ENCODE measurements at places on chromosomes 6 and 20.

DNA sequence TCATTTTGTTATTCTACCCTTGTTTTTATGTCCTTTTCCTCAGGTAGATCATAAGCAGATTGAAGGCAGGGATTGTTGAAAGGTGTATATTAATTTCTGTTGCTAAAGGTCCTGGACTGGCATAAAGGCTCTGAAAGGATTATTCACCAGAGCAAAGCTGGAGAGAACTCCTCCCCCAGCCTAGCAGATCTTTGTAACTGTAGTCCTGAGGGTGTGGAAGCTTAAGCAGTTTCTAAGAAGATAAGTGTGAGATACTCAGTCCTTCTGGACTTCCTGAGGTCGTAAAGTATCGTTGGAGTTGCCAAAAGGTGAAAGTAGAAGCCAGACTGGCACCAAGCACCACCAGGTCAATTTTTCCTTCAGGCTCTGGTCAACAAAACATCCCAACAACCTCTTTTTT lies 24.2 kb downstream of the CGA start:
- DNase-seq: no peak

DNA sequence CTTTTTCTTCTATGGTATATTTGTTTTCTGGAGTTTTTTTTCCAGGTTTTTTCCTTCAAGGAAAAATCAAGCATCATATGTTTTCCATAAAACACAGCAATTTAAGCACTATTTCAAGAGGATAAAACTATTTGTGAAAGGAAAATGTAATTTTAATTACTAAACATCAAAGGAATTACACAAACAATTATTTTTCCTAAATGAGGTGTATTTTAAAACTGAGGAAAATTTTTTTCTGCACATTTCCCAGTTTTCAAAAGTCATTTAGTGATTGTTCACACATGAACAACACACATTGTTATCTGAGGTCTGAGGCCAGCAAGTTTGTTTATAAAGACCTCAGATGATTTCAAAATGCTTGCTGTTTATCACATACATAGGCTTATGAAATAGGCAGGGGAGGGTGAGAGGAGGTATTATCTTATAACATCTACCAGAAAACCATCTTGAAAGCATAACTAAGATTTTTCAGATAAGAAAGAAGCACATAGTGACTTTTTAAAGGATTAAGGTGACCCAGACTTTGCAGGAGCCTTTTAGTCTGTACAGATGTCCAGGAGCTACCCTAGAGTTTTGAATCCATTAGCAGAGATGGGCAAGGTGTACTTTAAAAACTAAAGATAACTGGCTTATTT lies 381.6 kb downstream of the GJA1 start:
- no peak for DNase-seq

GRCh38 chr6:81456416-81456815 lies 296.1 kb downstream of the TENT5A start:
- DNase-seq: no peak

DNA sequence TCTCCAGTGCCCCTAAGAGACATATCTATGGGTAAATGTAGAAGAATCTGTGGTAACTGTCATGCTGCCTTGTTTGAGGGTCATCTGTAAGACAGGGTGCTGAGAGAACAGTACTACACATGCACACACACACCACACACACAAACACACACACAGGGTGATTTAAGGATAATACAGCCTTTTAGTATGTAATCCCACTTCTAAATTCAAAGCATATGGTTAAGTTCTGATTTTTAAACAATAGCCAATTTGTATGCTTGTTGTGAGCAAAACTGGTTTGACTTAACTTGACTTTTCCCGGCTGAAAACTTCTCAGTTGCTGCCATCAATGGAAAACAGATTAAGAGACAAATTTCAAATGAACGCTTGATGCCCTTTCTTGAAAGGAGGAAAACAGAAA lies 241.8 kb downstream of the ADGRG6 start:
- no peak for DNase-seq

- DNase-seq: no peak
These were observed 67.3 kb downstream of the ATP9A start for GRCh38 chr20:51700809-51701285.

DNA sequence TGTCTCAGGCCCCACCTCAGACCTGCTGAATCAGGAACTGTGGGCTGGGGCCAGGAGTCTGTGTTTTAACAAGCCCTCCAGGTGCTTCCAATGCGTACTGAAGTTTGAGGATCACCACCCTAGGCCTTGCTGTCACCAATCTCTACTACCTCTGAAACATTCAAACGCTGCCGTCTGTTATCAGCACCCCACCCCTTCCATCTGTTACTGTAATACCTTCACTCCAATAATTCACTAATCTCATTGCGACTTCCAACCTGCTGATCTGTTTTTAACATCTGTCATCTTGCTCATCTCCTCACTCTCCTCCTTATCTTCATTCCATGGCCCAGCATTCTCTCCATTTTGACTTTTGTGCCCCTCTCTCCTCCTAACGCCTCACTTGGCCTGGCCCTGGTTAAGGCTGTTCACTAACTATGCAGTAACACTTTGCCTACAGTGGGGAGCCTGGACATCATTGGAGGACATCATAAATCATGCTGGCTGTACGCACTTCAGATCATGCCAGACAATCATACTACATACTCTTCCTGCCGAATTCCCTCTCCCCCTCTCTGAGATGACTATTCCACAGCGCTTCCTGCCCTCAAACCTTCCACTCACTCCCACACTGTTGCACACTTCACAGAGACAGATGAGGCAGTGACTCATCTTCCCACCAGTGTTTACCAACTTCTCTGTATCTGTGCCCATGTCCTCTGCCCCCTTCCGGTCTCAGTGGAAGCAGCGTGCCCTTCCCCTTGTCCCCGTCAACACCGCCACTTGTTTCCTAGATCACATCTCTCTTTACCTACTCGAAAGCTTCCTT lies 3.0 kb upstream of the GUCA1B start:
- no peak for DNase-seq

DNA sequence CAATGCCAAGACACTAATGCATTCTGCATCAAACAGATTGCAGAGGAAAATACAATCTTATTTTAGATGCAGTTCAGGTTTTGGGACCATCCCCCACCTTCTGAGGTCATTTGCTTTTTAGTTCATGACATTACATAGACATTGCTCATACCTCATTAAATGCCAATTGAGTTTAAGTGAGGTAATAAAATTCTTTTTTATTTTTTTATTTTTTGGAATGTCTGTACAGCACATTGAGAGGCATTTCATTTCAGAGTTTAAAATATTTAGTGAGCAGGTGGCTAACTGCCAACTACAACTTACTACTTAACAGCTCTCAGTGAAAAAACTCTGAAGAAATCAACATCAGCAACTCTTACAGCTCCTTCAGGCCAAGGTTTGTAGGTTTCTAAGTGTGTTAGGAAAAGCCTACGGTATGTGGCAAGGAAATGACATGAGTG lies 482.2 kb upstream of the RNF217 start:
- no peak for DNase-seq

GRCh38 chr6:137341681-137342195 lies 122.6 kb upstream of the IFNGR1 start:
- DNase-seq: peak; percentile 17

DNA sequence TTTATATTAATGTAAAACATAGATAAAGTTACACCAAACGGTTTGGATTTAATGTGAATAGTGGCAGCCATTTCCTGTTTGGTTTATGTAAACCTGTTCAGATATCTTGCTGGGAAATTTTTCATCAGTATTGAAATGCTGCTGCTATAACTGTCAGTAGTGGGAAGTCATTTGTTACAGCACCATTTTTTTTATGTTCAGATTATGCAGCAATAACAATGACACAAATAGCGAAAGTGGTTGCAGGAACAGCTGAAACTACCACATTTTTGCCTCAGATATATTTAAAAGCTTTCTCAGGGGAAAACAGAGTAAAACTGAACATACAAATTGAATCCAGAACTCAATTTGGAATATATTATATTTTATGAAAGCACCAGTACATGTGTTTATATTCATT lies 128.8 kb upstream of the SIM1 start:
- no peak for DNase-seq

DNA sequence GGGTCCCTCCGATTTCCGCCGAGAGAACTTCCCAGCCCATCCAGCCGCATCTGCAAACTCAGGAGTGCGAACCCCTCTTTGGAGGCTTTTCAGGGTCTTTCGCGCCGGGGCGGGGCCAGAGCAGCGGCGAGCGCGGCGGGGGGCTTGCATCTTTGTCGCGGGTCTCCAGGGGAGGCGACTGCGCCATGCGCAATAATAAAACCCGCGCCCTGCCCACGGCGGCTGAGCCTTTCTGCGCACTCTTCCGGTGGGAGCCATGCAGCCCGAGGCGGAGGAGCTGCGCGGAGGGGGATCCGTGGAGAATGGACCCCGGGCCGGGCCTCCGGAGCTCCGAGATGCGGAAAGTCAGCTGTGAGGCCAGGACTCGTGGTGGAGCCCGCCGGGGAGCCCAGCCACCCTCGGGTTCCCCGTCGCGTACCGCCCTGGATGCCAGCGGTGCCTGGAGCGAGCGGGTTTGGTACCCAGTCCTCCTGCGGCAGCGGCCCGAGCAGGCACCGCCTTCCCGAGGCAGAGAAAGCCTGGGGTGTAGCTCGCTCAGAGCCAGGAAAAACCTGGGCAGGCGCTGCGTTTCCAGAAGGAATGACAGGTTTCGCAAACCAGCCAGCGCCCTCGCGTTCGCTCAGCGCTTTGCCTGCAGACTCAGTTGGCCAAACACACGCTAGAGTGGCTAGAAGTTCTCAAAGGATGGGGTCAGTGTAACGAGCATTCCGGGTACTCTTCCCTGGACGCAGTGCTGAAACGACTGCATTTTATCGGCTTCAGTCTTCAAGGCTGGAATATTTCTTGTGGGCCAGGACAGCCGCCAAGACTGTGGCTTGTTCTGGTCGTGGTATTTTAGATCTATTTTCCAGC lies 1.2 kb downstream of the AKAP12 start:
- DNase-seq: no peak

- no peak for DNase-seq
These were observed 19.3 kb downstream of the FGD2 start for GRCh38 chr6:37024656-37025337.

DNA sequence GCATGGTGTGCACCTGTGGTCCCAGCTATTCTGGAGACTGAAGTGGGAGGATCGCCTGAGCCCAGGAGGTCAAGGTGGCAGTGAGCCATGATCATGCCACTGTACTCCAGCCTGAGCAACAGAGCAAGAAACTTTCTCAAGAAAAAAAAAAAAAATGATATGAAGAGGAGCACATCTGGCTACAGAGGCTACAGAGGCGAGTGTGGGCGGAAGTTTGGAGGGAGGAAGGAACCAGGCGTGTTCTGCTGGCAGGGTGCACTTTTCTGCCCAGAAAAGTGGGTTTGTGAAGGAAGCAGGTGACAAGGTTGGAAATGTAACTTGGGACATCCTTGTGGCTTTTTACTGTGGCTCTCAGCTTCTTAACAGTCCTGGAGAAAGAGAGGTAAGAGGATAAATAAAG lies 96.7 kb downstream of the SNX5 start:
- DNase-seq: no peak

DNA sequence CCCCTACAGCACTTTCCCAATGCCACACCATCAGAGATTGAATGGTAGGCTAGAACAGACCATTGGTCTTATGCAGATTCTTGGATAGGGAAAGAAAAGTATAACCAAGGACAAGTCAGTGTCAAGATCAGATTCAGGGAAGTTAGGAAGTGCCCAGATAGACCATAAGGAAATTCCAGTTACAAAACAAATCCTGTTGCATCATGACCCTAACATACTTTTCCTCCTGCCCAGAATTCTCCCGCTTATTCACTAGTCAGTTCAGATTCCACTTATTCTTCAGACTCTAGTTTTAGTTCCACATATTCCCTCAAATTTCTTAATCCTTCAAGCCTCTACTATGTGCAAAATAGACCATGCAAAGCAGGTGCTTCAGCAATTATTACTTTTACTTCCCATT lies 20.7 kb downstream of the METTL24 start:
- DNase-seq: no peak

DNA sequence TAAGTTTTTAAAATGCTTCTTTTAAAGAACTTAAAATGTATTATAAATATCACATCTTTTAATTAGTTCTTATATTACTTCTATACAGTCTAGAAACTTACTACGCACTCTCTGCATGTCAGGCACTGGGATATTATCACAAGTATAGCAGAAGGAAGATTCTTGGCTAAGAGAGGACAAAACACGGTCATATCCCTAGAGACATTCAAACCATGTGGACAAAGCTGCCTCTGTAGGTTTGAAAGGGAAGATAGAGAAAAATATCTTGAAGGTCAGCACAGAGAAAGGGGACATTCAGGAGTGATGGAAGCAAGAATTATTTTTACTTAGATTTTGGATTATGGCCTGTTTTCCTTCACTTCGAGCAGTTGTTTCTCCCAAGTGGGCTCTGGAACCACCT lies 64.1 kb downstream of the LRRC1 start:
- DNase-seq: no peak

DNA sequence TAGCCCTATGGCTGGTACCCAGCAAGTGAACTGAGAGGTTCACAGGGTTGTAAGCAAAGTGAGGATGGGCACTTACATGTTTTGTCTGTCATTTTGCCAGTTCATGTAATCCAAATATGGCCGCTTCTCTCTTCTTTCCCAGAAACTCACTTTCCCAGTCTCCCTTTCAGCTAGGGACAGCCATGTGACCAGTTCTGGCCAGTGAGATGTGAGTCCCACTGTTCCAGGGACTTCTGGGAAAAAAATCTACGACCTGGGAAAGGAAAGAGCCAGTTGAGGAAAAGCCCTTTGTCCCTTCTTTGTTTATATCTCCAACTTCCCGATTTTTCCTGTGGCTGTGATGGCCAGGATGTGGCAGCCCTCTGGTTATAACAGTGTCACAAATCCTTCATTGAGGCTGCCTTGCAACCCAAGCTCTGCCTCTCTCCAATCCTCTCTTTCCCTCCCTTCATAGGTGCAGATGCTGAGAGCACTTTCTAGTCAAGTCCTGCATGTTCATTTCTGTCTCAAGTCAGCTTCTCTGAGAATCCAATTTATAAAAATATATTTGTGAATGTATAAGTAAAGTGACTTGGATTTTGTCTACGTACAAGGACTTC lies 148.6 kb upstream of the ZFP64 start:
- no peak for DNase-seq

DNA sequence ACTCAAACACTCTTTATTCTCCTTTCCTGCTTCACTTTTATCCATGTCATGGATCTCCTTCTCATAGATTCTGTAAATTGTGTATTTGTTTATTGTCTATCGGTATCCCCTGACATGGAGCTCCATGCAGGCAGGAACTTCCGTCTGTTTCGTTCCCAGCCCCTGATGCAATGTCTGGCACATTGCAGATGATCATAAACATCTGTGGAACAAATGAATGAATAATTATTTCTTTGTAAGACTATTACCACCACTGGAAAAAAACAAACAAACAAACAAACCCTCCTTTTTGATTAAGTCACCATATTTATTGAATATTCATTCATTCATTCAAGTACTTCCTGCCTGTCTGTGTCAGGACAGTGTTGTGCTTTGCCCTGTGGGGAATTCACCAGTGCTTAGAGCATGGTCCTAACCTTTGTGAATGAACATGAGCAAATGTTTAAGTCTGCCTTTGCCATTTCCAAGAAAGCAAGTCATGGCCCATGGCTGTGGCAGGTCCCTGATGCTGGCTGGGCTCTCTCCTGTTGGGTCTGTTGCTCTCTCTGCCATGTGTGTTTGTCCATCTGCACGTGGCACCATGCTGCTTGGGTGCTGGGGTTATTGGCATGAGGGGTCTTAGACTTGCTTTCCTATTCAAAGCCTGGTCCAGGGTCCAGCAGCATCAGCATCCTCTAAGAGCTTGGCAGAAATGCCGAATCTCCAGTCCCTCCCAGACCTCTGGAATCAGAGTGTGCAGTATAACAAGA lies 47.5 kb upstream of the NAA20 start:
- no peak for DNase-seq

GRCh38 chr6:12280902-12281301 lies 9.3 kb upstream of the EDN1 start:
- no peak for DNase-seq

All from activated CD8-positive, alpha-beta memory T cell treated with anti-CD3 and anti-CD28 coated beads for 1 hour (primary cell).